ENCODE measurements at places on chromosomes 7 and 10. TPM values are rescaled to one million over a fixed set of nuclear protein-coding genes. Genes with fewer than 3 reads are reported as not detected.

DNA sequence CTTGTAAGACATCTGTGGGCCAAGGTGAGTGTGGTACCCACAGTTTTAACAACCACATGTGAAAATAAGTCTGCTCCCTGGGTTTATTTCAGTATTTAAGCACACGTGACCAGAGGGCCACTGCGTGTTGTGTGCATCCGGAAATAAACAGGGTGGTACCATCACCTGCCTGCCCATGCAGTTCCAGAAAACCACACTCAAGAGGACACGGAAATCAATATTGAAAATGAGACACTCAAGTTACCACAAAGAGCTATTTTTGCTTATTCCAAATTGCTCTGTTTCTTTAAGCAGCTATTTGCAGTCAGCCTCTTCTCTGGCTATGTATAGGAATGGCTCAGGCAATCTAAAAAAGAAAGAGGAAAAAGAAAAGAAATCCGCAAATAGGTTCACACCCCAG is 71.8 kb upstream of the LOXL4 start:
- H3K4me3 ChIP-seq: no peak overlapping the region
- no peaks in the 10 kb centered on the region for H3K36me3 ChIP-seq
- peaks cover 8% of the 10 kb centered on the region for H3K4me1 ChIP-seq
- H3K27me3 ChIP-seq: peaks cover 14% of the 10 kb centered on the region
- no peak for DNase-seq

- peaks cover 5% of the 10 kb centered on the region for H3K27me3 ChIP-seq
- H3K4me3 ChIP-seq: no peak overlapping the region
- H3K4me1 ChIP-seq: peaks cover 6% of the 10 kb centered on the region
- DNase-seq: peak; percentile 61
- no peaks in the 10 kb centered on the region for H3K36me3 ChIP-seq
Measured at GRCh38 chr10:46231087-46231486, 55.7 kb upstream of the ANTXRL start.

The UFSP1 gene
- total RNA-seq: 6.3 TPM

The TMEM236 gene
- total RNA-seq: 11.6 TPM

The ANXA8L1 gene
- total RNA-seq: 0.97 TPM

All from type B pancreatic cell (in vitro differentiated cells).